ENCODE measurements at places on chromosomes 7 and 10.

- no peak for DNase-seq
Observed at GRCh38 chr10:125567529-125567928, 115.4 kb downstream of the TEX36 start.

- no peak for DNase-seq
Observed at GRCh38 chr7:152355474-152356057, 80.2 kb downstream of the KMT2C start.

DNA sequence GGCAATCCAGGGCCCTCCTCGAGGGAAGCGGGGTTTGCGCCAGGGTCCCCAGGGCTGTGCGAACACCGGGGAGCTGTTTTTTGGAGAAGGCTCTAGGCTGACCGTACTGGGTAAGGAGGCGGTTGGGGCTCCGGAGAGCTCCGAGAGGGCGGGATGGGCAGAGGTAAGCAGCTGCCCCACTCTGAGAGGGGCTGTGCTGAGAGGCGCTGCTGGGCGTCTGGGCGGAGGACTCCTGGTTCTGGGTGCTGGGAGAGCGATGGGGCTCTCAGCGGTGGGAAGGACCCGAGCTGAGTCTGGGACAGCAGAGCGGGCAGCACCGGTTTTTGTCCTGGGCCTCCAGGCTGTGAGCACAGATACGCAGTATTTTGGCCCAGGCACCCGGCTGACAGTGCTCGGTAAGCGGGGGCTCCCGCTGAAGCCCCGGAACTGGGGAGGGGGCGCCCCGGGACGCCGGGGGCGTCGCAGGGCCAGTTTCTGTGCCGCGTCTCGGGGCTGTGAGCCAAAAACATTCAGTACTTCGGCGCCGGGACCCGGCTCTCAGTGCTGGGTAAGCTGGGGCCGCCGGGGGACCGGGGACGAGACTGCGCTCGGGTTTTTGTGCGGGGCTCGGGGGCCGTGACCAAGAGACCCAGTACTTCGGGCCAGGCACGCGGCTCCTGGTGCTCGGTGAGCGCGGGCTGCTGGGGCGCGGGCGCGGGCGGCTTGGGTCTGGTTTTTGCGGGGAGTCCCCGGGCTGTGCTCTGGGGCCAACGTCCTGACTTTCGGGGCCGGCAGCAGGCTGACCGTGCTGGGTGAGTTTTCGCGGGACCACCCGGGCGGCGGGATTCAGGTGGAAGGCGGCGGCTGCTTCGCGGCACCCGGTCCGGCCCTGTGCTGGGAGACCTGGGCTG is 26.0 kb downstream of the PRSS2 start:
- no peak for DNase-seq

GRCh38 chr10:70668454-70668970 is 3.8 kb upstream of the ADAMTS14 start:
- DNase-seq = no peak

GRCh38 chr10:106355450-106355849 is 809.1 kb downstream of the SORCS1 start:
- DNase-seq = no peak

DNA sequence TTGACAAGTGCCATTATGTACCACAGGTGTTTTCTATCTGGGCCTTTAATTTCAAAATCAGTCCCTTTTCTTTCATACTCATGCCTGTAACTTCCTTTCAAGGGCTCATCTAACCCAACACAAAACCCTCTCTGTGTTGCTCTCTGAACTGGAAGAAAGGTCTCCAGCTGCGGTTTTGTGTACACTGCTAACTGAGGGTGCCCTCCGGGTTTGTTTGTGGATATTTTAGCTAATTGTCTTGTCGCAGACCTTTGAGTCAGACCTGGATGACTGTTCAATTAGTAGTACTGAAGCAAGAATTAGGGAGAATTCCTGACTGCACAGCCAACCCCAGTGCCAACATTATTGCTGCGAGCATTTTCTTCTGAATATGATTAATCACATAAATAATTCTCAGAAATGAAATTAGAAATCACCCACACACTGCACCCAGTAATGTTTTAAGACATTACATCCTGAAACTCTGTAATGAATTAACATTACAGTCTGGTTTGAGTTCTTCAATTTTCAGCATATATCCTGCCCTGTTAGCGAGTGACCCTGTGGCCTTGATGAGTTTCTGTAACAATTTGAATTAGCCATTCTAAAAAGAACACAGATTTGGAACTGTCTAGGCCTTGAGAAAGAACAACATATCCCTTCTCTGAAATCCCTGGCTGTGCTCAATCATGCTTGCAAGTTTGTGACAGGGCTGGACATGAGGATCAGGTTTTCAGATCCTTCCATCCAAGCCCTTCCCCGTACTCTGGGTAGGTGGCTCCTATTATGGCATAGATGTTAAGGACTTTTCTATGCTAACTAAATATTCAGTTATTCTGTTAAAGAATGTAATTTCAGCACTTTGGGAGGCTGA is 460.1 kb downstream of the PLXDC2 start:
- no peak for DNase-seq

Measured in AG09319 (cell line).